Stimulated activated CD4-positive, alpha-beta T cell treated with anti-CD3 and anti-CD28 coated beads, Interleukin-1b, Interleukin-23, amount 100 ng/mL, for 48 hours (primary cell): ENCODE measurements at places on chromosomes 3 and 15.

DNA sequence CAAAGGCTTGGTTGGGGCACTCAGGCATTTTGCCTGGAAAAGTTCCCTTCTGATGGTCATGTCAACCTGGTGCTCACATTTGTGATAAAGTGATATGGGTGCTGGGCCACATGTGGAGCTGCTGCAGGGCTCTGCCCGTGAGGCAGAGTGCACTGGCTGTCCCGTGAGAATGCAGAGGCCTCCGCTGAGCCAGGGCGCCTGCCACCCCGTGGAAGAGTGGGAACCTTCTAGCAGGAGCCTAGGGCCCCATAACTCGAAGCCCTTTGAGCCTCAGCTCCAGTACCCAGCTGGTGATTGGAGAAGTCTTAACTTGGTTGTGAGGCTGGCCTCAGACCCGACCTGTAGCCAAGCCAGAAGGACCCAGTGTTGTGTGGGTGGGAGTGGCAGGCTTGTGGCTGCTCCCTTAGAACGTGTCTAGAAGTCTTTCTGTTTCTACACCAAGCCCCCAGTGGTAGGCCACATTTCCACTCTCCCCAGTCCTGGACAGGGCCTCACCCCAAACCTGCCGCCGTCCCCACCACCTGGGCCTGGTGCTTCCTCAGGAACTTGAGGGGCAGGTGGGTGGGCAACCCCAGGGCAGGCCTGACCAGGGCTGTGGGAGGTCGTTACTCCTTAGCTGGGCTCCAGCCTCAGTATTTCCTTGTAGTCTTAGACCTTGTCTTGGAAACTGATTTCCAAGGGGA is 19.7 kb downstream of the SEC61A1 start:
- no peak for DNase-seq

DNA sequence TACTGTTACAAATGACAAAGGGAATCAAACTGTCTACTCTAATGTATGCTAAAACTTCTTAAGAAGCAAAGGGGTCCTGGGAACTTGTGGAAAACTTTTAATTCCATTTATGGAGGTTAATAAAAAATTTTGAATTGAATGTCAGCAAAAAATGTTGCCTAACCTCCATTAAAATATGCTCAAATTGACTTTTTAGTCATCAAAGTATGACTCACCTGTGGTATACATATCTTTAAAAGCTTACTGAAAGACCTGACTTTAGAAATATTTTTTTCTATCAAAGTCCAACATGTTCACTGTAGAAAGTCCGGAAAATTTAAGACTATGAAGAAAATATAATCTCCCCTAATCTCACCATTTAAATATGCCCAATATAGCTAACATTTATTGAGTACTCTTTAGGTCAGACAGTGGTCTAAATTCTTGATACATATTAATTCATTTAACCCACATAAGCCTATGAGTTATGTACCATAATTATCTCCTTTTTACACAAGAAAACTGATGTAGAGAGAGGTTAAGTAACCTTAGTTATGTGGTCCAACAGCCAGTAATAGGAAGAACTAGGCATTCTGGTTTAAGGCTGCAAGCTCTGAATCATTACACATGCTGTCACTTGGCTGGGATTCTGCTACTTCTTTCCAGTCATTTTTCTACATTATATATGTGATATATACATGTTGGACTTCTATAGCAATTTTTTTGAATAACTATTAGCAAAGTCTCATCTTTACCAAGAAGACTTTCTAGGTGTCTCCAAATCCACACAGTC is 83.6 kb downstream of the PDZRN3 start:
- DNase-seq: no peak

GRCh38 chr15:90593499-90594158 is 63.9 kb downstream of the CRTC3 start:
- peak; percentile 10 for DNase-seq

- no peak for DNase-seq
These were observed at the start of gene ERC2 for GRCh38 chr3:56468184-56469106. ERC2 (minus strand) TSS chr3:56468467.

- DNase-seq: peak; percentile 18
These were observed 542 bp downstream of the PLOD2 start for GRCh38 chr3:146160321-146160963.

GRCh38 chr3:159150180-159150579 is 348.3 kb downstream of the MFSD1 start:
- no peak for DNase-seq

GRCh38 chr3:88984832-88985231 is 122.6 kb upstream of the EPHA3 start:
- no peak for DNase-seq

GRCh38 chr3:55556619-55557537 is 69.8 kb upstream of the WNT5A start:
- no peak for DNase-seq

DNA sequence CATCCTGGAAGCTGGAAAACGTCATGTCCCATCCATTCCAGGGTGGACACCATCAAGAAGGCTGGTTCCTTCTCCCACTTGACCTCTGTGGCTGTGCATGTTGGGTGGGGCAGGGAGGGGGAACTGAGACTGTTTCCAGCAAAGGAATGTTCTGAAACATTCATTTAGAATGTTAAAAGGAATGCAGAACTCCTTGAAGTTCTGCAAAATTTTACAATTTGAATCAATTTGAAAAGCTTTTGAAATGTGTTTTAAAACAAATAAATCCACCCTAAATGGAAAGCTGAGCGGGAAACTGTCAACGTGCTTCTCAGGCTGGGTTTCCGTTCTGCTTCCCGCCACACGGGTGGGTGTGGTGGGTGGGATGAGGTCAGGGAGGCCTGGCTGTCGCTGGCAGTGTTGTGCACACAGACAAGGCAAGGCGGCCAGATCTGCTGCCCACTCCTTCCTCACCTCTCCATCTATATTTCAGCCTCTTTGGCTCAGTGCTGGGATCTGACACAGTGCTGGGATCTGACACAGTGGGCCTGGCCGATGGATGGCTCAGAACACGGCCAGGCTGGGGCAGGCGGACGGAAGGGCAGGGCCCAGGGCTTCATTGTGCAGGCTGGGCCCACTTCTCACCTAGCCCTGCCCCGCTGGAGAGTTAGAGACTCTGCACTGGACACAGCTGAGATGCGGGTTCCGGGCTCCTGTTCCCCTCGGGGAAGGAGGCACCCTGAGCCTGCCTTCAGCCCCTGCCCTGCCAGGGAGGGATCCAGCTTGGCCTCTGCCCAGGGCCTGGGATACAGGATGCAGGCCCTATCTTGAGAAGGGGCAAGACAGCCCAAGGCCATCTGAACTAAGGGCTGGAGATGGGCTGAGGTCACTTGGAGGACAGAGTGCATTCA is 110.4 kb downstream of the TMEM266 start:
- DNase-seq: no peak

GRCh38 chr3:43608751-43609150 is 13.1 kb downstream of the ANO10 start:
- no peak for DNase-seq

GRCh38 chr15:100862162-100862561 is 17.5 kb upstream of the ALDH1A3 start:
- no peak for DNase-seq

DNA sequence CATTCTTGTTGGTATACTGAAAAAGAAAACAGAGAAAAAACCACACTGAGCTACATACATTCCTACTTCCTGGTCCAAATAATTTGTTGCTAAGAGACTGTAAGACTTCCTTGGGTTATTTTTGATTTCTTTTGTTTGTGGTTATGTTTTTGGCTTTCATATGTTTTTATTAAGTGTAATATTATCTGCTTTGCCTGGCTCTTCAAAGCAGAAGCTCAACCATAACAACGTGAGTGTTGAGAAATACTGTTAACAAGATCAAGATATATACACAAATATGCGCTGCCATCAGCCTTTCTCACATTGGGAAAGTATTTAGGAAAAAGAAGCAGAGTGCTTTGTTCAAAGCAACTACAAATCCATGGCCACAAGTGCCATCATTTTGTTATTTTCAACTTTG is 556.2 kb upstream of the CBLB start:
- no peak for DNase-seq

GRCh38 chr3:71956716-71957115 is 171.8 kb upstream of the PROK2 start:
- DNase-seq: no peak

DNA sequence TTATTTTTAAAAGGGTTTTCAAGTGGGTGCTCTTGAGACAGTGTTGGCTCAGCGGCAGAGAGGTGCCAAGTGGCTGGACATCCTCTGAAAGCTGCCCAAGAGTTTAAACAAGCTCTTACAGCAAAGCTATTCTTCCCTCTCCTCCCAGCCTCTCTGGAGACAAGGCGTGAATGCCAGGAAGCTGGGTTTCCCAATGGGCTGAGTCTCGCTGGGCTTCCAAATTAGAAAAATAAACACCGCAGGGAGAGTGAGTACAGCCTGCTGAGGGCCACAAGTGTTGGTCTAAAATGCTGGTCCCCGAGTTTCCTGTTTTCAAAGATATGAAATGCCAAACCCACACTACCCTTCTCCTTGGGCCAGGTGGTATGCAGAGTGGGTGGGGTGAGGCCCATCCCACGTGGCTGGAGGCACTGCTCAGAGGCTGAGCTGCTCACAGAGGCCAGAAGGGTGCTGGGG is 36.4 kb downstream of the ZDHHC3 start:
- no peak for DNase-seq

- no peak for DNase-seq
These were observed 9.4 kb downstream of the NT5DC2 start for GRCh38 chr3:52524258-52524751.

- no peak for DNase-seq
These were observed 12.6 kb upstream of the FRMD5 start for GRCh38 chr15:44207643-44208042.

DNA sequence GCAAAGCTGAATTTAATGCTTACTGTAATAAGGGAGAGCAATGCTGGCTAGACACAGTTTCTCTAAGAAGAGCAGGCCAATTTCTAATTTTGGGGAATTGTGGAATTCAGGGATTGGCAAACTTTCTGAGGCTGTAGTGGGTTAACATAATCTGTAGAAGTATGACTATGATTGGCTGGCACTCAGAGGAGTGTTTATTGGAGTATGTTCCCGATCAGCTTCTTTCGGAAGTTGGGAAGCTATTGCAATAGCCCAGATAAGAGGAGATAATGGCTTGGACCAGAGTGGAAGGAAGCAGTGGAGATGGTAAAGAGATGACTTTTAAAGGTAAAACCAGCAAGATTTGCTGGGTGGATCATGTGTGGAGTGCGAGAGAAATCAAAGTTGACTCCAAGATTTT is 19.4 kb downstream of the TMOD3 start:
- DNase-seq: no peak

GRCh38 chr15:83283813-83284558 is 478 bp downstream of the BNC1 start:
- no peak for DNase-seq

GRCh38 chr3:144677103-144677502 is 705.5 kb downstream of the DIPK2A start:
- DNase-seq: no peak

DNA sequence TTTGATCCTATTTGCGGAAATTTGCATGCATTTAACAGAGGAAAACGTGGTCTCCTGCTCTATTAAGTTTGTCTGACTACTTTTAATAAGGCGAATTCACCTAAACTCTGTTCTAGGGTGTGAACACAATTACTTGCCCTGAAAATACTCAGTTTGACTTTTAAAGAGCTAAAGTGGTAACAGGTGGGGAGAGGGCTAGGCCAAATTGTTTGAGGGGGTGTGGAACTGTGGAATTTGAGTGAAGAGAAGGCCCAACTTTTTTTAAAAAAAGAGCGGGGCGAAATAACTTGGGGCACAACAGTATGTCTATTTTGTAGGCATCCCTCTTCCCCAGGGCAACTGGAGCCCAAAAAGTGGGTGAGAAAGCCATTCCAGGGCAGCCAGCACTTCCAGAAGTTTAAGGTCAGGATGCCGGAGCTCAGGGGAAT is 580 bp upstream of the FXR1 start:
- no peak for DNase-seq

DNA sequence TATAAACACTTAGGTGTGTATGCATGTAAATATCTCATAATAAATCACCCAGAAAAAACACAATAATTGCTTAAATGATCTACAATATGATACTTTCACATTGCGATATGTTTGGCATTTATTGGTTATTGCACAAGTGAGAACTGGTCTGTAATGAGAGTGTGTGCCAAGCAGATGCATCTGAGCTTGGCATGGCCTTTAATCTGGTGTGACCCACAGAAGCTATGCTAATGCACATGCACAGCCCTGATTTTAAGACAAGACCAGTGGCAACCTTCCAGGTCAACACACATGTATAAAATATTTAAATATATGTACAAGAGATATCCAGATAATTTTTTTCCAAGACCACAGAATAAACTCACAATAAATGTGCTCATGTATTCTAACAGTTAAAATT is 42.7 kb downstream of the C2CD4A start:
- no peak for DNase-seq

GRCh38 chr3:126356373-126357264 is 589 bp downstream of the KLF15 start:
- DNase-seq: no peak

DNA sequence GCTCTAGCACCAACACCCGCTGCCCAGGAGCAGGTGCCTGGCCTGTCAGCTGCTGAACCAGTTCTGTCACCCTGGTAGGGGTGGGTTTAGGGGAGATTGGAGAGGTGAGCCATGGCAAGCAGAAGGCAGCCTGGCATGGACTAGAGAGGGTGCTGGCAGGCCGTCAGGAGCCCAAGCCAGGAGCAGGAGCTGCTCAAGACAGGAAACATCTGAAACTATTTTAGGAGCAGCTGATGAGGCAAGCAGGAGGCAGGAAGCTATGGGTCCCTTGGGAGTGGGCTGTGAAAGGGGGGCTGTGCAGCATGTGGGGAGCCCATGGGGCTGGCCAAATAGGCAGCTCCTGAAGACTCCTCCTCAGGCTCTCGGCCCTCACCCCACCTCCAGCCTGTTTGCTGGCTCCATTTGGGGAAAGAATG is 2.3 kb downstream of the INKA1 start:
- no peak for DNase-seq

DNA sequence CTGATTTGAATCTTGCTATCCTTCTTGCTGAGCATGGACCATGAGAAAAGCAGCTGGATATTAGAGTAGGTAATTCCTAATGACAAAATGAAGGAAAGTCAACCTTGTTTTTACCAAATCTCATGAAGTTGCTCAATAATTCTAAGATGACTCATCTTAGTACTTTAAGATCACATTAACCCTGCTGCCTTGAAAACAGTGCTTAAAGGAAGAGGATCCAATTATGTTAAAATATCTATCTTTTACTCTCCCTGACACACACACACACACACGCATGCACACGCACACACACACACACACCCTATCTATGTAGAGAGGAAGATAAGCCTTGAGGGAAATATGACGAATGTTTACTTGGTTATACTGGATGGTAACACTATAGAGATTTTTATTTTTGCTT is 16.0 kb upstream of the MYO1E start:
- DNase-seq: no peak

GRCh38 chr3:191901741-191902140 is 440.8 kb downstream of the PYDC2 start:
- no peak for DNase-seq

- DNase-seq: no peak
These were observed 82.4 kb downstream of the RTP4 start for GRCh38 chr3:187450431-187451190.

- no peak for DNase-seq
These were observed 299.3 kb upstream of the RARB start for GRCh38 chr3:25128735-25129134.

DNA sequence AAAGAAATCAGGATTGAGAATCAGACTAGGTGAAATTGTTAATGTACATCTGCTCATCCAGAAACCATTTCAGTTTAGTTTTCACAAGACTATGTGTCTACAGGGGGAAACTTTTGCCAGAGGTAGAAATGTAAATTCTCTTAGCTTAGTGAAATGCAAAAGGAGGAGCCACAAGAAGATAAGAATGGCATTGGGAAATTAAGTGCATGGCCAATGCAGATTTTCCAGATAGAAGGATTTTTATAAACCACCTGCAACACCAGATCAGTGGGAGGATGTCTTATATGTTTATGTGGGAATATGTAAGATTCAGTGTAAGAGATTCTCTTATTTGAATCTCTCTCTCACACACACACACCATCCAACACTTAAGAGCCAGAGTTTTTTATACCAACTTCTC is 67.2 kb downstream of the HMG20A start:
- DNase-seq: no peak
